NCI-H2227 treated with DMSO at 0.1 percent for 48 hours (cell line): ENCODE measurements at places on chromosomes 4 and X.

DNA sequence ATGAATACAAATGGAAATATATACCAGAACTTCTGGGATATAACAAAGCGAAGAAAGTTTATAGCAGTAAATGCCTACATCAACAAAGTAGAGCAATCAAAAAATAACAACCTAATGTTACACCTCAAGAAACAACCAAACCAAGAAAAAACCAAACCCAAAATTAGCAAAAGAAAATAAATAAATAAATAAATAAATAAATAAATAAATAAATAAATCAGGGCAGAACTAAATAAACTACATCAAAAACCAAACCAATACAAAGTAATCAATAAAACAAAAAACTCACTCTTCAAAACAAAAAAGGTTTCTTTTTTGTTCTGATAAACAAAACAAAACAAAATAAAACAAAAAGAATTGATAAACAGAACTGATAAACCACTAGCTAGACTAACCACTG is 88.4 kb upstream of the SPIN4 start:
- DNase-seq, result no peak

DNA sequence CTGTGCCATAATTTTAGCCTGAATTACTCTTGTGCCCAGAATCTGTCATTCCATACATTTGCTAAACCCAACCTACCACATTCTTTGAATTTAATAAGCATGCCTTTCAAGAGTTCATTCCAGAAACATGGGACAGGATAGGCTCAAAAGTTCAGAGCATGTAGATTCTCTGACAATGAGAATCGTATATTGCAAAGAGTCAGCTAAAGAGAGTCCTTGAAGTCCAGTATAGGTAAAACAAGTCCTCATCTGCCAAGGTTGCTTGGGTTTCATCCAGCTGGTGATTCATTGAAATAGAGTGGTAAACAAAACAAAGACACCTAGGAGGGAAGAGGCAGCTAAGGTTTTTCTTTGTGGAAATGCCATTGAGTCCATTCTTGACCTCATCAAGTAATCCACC is 249.3 kb upstream of the DIPK2B start:
- DNase-seq, result no peak

- no peak for DNase-seq
These were observed 70.2 kb upstream of the ETNPPL start for GRCh38 chr4:108833046-108833445.

DNA sequence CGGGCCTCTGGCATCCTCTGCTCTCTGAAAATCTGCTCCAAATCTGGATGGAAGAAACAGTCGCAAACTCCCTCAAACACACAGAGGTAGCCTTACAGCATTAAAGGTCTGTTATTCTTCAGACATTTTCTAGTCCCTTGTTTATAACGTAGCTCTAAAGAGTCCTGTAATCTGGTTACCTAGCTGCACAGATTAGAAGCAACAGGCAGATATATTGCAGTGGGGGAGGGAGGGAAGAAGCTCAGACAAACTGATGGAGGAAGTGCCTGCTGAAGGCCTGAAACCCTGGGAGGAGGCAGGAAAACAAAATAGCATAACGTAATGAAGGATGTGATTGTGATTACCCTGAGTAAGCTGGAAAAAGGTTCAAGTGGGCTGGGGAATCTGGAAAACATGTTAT is 39.4 kb downstream of the ZCCHC12 start:
- DNase-seq, result no peak

- DNase-seq, result no peak
These were observed 22.4 kb upstream of the HPSE start for GRCh38 chr4:83356899-83357661.

DNA sequence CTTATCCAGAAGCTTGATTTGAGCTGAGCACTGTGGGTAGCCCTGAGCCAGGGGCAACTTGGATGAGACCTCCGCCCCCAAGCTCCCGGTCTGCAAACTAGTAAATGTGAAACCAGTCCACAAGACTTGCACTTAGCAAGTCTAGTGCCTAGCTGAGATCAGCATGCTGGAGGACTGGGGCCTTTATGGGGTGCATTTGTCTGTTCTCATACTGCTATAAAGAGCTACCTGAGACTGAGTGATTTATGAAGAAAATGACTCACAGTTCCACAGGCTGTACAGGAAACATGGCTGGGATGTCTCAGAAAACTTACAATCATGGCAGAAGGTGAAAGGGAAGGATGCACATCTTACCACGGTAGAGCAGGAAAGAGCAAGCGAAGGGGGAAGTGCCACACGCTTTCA is 42.1 kb upstream of the HOPX start:
- no peak for DNase-seq

DNA sequence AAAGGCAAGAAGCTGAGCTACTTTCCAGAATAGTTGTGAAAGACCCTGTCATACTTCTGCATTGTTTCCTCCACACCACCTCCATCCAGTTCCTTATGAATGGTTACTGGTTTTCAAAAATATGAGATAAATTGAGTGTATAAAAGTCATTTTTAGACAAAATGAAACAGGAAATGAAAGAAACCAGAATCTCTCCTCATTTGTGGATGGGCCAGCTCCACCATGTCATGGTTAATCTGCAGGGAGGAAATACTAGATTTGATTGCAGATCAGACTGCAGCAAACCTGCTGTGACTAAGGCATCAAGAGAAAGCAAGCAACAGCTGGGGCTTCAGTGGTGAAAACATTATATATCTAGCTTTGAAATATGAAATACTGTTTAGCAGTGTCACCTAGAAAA is 23.8 kb downstream of the F9 start:
- no peak for DNase-seq

GRCh38 chr4:158581161-158581560 is 59.5 kb downstream of the RXFP1 start:
- no peak for DNase-seq

- no peak for DNase-seq
These were observed 68.8 kb downstream of the IL15 start for GRCh38 chr4:141705048-141705746.

GRCh38 chr4:14000091-14000814 is 372.7 kb upstream of the BOD1L1 start:
- DNase-seq, result no peak

DNA sequence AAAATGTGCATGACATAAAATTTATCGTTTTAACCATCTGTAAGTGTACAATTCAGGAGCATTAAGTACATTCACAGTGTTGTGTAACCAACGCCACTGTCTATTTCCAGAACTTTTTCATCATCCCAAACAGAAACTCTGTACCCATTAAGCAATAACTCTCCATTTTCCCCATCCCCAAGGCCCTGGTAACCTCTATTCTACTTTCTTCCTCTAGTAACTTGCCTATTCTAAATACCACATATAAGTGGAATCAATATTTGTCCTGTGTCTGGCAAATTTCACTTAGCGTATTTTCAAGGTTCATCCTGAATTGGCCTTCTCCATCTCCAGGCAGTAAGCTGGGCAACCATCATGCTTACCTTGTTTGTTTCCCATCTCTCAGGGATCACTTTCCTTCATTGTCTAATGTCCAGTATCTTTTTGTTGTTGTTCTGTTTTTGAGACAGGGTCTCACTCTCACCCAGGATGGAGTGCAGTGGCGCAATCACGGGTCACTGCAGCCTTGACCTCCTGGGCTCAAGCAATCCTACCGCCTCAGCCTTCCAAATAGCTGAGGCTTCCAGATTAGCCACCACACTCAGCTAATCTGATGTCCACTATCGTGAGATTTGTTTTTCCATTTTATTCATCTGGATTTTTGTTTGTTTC is 17.7 kb upstream of the GRIPAP1 start:
- DNase-seq, result no peak

DNA sequence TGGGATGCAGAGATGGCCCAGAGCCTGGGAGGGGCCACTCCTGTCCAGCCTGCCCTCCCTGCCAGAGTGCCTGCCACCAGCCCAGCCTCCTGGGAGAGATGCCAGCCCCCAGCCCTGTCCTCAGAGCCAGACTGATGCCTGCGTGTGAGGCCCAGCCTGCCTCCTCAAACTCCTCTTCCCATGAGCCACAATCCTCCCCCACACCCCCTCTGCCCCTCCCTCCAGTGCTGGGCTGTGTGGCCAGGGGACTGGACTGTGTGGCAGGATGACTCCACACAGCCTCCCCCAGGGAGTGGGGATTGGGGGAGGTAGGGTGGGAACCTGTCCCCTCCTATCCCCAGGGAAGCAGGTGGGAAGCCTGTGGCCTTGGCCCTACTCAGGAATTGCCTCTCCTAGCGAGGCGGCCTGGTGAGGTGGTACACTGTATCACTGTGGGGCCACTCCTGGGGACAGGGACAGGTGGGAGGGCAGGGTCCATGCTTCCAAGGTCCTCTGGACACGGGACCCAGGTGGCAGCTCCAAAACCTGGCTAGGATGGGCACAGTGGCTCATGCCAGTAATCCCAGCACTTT is 4.3 kb upstream of the SH3BP2 start:
- no peak for DNase-seq

- no peak for DNase-seq
These were observed 35.2 kb downstream of the SMIM20 start for GRCh38 chr4:25949173-25949748.

DNA sequence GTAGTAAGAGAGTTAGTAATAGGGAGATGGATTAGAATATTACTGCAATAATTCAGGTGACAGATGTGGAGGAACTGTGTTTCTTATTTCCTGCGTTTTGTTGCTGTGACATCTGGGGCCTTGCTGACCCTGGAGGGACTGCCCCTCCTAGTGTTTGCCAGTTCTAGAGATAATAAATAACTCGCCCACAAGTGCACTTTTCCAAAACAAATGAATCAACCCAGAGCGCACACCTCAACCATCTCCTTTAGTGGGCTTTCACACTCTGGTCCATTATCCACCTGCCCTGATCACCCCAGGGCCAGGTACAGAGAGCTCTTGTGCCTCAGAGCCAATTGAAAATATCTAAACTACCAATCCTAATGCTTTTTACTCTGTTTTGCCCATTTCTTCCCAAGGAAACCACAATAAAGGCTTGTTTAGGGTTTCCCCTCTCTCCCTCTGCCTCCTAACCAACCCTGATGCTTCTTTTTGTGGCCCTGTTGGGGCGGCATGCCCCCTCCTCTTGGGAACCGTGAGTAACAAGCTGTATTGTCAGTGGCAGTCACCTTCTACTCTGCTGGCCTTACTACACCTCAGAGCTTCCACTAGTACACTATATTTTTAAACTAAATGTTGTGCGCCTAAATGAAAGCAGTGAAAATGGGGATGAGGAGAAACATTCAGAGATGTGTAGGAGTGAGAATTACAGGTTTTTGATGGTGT is 270.5 kb downstream of the TENM3 start:
- no peak for DNase-seq

GRCh38 chrX:18889346-18890048 is 94.4 kb downstream of the PHKA2 start:
- DNase-seq, result no peak

GRCh38 chr4:2494992-2495391 is 26.1 kb downstream of the RNF4 start:
- DNase-seq, result no peak

- no peak for DNase-seq
These were observed 104.4 kb downstream of the PJA1 start for GRCh38 chrX:69060631-69061408.

DNA sequence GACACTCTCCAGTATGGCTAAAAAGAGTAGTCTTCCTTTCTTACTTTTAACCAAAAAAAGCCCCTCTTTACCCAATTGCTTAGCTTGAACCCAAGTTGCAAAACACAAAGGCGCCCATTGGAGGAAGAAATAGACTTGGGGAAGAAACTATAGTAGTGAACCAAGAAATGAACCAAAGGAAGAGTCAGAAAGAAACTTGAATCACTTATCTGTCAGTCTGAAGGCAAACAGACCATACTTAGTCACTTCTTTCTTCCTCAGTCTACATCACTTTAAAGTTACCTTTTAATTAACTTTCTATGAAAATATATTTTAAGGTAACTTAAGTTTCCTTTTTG is 161.4 kb upstream of the GIMD1 start:
- no peak for DNase-seq

GRCh38 chr4:185381288-185382196 is 14.2 kb downstream of the LRP2BP start:
- no peak for DNase-seq

DNA sequence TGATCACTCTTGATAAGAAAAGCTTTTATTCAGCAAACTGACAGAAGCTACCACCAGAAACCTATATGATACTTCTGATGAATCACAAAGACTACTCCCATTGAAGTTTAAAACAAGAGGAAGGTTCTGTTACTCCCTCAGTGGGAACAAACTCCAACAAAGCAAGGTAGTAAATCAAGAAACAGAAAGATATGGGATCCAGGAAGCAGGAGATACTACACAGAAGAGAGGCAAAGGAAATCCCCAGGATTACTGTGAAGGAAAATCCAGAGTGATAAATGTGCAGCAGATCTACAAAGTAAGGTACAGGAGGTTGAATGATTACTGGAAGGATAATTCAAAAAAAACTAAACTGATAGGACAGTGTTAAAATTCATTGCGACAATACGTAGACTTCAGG is 222.4 kb downstream of the HHIP start:
- DNase-seq, result no peak

DNA sequence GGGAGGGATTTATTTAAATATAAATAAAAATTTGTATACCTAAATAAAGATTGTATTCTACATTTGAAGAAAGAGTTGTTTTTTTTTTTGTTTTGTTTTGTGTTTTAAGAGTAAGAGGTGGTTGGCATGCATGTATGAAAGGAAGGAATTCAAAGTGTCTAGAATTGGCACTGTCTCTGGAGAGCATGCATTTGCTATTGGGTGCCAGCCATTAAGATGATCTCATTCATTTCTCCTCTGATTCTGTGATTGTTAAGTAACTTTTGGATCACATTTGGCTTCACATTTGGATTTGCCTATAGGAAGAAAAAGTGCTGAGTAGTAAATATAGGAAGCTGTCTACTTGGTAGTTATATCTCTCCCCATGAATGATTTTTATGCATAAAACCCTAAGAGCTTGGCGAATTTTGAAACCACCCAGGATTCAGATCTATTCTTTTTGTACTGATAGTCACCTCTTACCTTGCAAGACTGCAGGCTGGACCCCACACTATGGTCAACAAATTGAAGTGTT is 7.8 kb upstream of the BOD1L1 start:
- DNase-seq, result no peak
